ENCODE measurements at places on chromosomes 7 and 10.
A peak's percentile ranks its signal among the peaks of the same experiment; 100 is the strongest.

DNA sequence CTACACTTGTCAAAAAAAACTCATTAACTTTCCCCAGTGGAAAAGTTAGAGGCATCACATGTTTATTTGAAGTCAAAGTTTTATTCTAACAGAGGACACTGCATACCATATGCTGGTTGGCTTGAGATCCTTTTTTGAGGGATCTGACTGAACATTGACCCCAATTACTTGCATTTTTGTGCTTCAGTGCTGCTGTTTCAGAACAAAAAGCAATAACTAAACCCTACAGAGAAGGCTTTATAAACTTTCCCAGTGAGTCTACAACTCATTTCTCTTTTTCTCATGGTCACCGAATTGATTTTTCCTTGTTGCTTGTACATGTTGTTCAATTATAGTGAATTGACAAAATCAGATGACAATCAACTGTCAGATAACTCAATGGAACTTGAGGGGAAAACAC lies 69.3 kb upstream of the PHYHIPL start:
- DNase-seq, result no peak

GRCh38 chr10:50410066-50410811 lies 158.9 kb upstream of the ASAH2 start:
- DNase-seq, result no peak

DNA sequence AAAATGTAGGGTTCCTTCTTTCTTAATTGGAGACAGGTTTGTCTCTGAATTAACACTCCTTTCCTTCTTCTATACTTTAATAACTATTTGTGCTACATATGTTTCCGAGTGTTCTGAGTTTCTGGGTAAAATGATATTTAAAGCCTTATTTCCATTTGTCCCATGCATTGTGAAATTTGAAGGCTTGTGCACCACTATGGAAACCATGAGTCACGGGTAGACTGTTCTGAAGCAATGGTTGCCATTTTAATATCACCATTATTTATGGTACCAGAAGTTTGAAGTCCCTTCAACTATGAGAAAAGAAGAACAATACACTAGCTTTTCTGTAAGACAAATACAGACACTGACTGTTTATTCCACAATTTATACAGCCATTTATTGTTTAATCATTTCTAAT lies 44.7 kb upstream of the ZEB1 start:
- no peak for DNase-seq

- no peak for DNase-seq
These were observed 68.5 kb downstream of the LRRC4 start for GRCh38 chr7:127962589-127963361.

DNA sequence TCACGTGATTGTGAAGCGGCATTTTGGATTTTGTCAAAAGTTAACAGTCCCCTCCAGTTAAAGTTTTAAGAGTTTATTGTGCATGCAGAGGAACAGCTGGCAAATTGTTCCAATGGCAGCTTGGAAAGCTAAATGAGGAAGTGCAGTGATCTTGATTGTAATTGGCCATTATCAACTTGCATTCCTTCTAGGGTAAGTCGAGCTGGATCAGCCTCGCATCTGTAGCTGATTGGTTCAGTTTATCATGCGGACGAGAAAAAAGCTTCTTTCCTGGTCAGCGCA lies 566 bp downstream of the ZNF789 start:
- DNase-seq, result no peak

DNA sequence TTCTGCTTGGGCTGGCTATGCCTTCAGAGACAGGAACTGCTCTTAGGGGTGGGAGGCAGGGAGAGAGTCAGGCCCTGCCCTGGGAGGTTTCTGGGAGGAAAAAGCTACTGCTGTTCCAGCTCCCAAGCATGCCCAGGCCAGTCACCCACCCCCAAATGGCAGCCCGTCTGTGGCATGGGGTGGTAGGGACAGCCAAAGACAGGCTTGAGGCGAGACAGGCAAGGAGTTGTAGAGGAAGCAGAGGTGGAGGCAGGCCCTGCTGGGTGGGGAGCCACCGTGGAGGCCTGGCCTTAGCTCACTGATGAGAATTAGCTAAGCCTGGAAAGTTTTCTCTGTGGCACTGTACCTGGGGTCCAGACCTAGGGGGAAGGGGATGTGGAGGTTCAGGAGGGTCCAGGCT lies 6.6 kb upstream of the SAMD8 start:
- DNase-seq, result no peak

- no peak for DNase-seq
These were observed 969.7 kb downstream of the GATA3 start for GRCh38 chr10:9024210-9024609.

- DNase-seq, result no peak
These were observed 4.6 kb upstream of the SLC13A1 start for GRCh38 chr7:123204206-123204835.

- DNase-seq, result peak; percentile 95
These were observed 399.5 kb upstream of the ANKRD30A start for GRCh38 chr10:36725581-36726520.

GRCh38 chr10:44965651-44966097 lies 6.1 kb downstream of the RASSF4 start:
- peak; percentile 29 for DNase-seq

GRCh38 chr10:9615189-9615588 lies 1402.5 kb upstream of the CELF2 start:
- no peak for DNase-seq

- no peak for DNase-seq
These were observed 62.4 kb downstream of the INHBA start for GRCh38 chr7:41640487-41640886.

DNA sequence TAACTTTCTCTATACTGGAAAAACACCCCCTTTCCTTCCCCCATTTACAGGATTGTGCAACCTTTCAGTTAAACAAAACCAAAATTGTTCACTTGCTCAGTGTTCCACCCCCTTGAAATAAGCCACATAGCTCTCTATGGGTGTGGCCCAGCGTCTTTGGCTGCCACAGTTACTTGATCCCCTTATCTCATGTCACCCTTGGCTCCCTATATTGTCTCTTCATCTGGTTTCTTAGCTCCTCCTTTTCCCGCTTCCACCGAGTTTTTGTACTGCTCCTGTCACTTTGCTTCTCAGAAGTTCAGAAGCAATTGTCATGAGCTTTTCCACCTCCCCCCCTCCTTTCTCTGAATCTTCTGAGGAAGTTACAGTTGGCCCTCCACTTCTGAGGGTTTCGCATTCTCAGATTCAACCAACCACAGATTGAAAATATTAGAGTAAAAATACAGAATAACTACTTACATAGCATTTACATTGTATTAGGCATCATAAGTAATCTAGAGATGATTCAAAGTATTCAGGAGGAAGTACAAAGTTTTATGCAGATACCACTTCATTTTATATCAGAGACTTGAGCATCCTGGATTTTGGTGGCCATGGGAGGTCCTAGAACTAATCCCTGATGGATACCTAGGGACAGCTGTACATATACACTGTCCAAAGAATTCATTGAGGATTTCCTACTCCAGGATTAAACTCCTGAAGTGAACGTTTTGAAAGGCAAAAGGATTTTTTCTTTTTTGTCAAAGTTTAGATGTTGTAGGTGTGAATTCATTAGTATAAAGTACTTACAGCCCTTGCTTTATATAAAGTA lies 60.4 kb downstream of the ADD3 start:
- DNase-seq, result no peak

GRCh38 chr10:78968300-78968942 lies 100.3 kb upstream of the ZMIZ1 start:
- no peak for DNase-seq

GRCh38 chr7:140877249-140877524 lies 47.5 kb downstream of the BRAF start:
- no peak for DNase-seq

DNA sequence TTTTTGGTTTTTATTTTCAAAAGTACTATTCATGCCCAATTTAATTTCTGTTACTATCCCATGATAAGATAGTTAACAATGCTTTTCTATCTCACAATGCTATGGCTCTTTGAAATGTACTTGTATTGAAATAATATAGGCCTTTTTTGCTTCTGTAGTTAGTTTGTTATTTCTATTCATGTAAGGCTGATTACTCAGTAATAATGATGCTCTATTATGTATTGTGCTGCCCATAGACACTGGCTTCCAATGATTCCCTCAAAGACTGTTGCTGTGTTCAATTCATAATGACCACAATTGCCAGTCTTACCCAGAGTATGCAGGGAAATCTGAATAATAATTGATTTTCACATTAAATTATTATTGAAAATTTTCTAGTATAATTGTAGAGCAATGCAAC lies 155.5 kb upstream of the POT1 start:
- no peak for DNase-seq

- DNase-seq, result no peak
These were observed 199.9 kb downstream of the KLF6 start for GRCh38 chr10:3584926-3585784.

GRCh38 chr7:19919261-19920095 lies 146.1 kb upstream of the TMEM196 start:
- no peak for DNase-seq

DNA sequence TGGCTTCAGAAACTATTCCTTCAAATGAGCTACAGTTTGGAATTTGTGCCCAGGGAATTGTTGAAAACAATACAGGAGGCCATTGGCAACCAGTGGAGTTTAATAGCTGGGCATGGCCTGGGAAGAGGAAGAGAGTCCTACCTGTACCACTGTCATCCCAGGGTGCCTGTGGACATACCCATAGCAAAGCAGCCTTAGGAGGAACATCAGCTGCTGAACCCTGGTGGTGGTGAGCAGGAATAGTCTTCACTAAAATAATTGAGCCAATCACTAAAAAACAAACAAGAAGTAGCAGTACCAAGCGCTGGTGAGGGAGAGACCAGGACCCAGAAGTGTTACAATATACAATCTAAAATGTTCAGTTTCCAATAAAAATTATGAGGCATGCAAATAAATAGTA lies 14.5 kb downstream of the IGFBP1 start:
- DNase-seq, result no peak

- DNase-seq, result no peak
These were observed 407.4 kb downstream of the GRM8 start for GRCh38 chr7:126845331-126845730.

- peak; percentile 28 for DNase-seq
These were observed 44.6 kb downstream of the INSIG1 start for GRCh38 chr7:155342313-155342712.

DNA sequence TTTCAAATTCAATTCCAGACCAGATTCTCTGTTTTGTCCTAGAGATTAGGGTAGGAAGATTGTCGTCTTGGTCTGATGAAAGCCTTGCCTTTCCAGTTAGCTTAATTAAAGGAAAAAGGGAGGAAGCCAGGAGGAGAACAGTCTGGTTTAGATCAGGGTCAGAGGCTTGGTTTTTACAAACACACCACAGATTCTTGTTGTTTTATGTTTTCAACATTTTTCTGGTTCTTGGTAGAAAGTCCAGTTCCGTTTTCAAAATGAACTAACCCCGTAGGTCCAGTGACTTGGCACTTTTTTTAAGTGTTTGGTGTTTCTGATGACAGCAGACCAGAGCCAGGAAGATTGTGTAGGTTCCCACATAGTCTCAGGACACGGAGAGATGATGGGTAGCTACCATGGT lies 167.1 kb upstream of the INHBA start:
- DNase-seq, result no peak

DNA sequence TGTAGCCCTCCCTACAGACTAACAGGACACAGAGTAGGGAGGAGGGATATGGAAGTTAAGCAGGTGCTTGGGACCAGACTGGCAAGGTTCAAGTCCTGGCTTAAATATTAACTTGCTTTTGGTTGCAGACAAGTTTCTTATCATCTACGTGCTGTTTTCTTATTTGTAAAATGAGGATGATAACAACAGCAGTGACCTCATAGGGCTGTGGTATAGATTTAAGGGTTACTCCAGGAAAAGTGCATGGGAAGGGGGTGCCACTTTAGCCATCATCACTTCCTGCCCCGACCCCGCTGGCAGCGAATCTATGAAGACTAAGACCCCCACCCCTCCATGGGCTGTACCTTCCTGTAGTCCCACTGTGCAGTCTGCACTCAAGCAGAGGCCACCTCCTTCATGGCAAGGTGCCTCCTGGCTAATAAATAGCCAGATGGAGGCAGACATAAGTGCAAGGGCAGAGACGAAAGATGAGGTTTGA lies 250.2 kb downstream of the COBL start:
- DNase-seq, result no peak

DNA sequence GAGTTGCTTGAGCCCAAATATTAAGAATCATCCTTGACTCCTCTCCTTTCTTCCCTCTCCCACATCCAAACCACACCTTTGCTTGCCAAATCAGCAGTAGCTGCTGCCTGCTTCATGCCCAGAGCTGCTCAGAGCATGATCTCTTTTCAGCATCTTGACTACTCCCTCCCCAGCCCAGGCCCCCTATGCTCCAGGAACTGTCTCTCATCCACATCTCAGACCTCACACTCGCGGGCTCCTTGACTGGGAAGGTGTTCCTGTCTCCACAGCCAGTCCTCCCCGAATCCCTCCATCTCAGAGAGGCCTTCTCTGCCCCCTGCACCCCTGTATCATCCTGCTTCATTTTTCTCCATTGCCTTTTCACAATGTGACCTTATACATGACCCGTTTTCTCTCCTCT lies 157.0 kb downstream of the DNAJB6 start:
- DNase-seq, result no peak

GRCh38 chr7:84249656-84250055 lies 55.1 kb upstream of the SEMA3A start:
- no peak for DNase-seq

DNA sequence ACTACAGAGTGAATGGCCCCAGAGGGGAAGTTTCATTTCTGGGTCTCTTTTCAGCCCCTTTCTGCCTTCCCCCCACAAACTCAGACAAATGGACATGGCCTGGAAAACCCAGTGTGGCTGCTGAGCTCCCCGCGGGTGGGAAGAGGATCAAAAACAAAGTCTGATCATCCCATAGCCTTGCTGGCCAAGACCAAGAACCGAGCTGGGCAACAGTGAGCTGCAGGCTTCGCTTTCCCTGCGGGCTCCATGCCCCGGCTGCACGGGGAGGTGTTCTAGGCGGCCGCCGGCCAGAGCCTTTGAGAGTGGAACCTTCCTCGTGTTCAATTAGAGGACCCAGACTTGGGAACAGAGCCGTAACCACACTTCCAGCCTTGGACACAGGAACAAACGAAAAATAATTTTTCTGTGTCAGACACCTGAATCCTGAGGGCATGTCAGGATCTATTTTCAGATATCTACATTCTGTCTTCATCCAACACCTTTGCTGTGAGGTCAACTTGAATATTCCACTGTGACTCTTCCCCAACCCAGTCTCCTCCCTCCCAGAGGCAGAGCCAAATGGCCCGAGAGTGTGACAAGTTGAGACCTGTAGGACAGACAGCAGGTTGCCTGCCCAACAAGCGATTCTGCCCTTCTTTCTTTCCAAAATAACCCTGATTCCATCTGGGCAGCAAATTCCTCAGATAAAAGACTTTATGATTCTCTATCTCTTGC lies 26.0 kb downstream of the WDR86 start:
- no peak for DNase-seq

DNA sequence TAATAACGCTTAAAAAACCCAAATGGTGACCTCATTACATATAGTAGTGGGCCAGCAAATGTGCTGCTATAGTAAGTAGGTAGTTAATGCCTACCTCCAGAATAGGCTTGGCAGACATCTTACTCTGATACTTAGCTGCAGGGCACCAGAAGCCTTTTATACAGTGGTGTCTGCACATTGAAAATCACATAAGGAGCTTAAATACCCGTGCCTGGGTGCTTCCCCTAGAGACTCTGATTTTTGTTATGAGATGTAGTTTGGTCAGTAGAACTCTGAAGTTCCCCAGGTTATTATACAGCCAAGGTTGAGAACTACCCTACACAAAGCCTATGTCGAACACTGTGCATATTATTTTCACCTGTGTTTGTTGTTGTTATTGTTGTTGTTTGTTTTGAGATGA lies 47.2 kb downstream of the ANKIB1 start:
- DNase-seq, result no peak

GRCh38 chr10:113305871-113306270 lies 247.0 kb upstream of the HABP2 start:
- no peak for DNase-seq

All from islet precursor cell (in vitro differentiated cells).